ENCODE measurements at places on chromosomes 3 and 15.

GRCh38 chr3:52544937-52545336 lies 8.5 kb downstream of the UQCC5 start:
- no peak for DNase-seq

DNA sequence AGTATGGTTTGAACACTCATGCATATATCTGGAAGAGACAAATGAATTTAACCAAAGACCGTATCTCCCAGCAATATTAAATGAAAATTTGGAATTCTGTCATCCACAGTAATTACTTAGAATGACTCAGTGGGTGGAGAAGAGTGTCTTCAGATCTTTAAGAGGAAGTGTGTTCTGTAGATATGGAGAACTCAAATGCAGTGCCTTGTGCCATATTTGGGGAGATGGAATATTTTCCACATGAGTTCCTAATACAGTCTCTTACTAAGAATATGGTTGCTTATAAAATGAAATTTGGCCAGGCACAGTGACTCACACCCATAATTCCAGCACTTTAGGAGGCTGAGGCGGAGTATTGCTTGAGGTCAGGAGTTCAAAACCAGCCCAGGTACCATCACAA lies 40.5 kb downstream of the ANO10 start:
- DNase-seq = peak; percentile 35

GRCh38 chr15:41862515-41863116 lies 24.0 kb downstream of the PLA2G4B start:
- no peak for DNase-seq

GRCh38 chr3:13432093-13432492 lies 12.0 kb upstream of the NUP210 start:
- no peak for DNase-seq

DNA sequence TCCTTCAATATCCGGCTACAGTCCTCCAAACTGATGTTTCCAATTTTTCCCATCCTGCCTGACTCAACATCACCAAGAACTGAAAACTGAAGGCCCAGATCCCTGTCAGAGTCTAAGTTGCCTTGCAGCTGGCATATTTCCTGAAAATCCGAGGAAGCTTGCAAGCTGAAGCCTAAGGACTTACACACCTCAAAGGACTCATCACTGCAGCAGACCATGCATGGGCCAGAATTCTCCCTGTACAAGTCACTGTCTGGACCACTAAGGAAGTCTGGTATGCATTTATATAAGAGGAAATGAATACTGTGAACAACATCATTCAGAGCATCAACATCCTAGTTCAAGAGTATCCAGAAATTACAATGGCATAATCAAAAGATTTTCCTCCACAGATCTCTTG lies 548.8 kb upstream of the MDFIC2 start:
- DNase-seq = peak; percentile 98

- DNase-seq = peak; percentile 64
Measured at GRCh38 chr3:43497905-43498365, 123.9 kb downstream of the ANO10 start.

DNA sequence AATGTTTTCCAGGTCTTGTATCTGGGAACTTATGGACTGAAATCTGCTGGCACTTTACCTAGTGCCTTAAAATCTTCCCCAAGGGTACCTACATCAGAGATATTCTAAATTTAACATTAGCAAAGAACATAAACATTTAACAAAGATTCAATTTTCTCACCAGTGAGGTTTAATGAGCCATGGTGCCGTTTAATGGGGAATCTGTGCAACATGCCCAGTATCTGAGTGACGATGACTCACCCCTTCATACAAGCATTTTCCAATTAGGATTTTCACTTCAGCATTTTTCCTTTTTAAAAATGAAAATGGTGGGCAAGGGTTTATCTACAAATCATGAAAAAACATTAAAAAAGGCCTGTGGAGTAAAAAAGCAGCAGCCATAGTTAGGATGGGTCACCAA lies 189.4 kb downstream of the SLC9A9 start:
- DNase-seq = peak; percentile 13

GRCh38 chr15:40282147-40282868 lies 556 bp downstream of the ANKRD63 start:
- DNase-seq = no peak

DNA sequence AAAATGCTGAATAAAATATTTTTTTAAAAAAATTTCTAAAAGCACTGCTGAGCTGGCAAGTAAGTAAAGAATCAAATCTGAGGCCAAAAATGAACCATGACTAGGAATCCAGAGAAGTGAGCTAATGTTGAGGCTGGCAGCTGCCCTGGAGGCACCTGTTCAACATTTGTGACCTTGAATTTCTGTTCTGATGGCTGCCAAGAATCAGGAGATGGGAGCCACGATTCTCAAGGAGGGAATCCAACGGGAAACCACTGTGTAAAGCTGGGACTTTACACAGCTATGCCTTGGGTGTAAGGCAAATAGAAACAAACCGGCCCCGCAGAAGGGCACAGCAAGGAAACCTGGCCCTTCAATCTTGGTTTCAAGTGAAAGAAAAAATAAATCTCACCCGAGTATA lies 22.7 kb downstream of the HEG1 start:
- no peak for DNase-seq

DNA sequence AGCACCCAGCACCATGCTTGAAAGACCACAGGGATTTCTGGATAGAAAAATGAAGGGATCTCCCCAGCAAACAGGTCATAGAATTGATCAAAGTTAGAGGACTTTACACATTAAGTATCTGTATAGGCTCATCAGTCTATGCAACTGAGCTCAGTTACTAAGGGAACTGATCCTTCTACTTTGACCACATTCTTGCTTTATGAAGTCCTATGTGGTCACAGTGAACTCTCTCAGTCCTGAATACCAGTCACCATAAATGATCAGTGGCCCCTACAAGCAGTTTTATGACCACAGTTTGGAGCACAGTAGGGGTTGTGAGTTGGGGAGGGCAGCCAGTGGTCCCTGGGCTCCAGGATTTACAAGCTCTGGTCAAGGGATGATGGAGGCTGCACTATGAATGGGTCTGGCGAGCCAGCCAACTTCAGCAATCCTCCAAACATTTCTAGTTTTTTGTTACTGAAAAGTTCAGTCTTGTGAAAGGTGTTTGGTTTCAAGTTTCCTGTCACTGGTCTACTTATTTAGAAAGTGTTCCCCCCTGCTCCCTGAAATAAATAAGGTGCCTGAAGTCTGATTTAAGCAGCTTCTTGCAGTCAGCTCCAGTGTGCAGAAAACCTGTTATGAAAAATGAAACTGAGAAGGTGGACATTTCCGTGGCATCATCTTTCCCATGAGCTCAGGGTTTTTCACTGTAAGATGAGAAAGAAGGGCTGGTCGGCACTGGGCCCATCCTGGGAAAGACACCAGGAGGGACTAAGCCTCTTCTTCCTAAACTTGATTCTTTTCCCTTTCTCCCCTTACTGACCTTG lies 75.5 kb downstream of the DAPK2 start:
- DNase-seq = no peak

GRCh38 chr3:5442106-5442785 lies 254.7 kb downstream of the EDEM1 start:
- no peak for DNase-seq

DNA sequence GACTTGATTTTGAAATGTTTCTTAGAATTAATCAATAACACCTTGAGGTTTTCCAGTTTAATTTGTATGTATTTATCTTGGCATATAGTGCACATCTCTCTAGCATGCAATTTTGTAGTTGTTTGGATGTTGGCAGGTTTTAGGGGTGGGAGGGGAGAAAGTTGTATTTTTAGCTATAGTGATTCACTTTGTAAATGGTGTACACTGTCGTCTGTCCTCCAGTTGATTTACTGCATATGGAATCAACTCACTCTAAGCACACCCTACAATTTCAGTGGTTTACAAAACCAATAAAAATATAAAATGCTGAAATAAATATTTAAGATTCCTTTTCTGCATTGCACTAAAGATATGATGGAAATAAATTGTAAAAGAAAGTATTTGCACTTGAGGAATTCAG lies 199.1 kb downstream of the CDIN1 start:
- DNase-seq = peak; percentile 93

DNA sequence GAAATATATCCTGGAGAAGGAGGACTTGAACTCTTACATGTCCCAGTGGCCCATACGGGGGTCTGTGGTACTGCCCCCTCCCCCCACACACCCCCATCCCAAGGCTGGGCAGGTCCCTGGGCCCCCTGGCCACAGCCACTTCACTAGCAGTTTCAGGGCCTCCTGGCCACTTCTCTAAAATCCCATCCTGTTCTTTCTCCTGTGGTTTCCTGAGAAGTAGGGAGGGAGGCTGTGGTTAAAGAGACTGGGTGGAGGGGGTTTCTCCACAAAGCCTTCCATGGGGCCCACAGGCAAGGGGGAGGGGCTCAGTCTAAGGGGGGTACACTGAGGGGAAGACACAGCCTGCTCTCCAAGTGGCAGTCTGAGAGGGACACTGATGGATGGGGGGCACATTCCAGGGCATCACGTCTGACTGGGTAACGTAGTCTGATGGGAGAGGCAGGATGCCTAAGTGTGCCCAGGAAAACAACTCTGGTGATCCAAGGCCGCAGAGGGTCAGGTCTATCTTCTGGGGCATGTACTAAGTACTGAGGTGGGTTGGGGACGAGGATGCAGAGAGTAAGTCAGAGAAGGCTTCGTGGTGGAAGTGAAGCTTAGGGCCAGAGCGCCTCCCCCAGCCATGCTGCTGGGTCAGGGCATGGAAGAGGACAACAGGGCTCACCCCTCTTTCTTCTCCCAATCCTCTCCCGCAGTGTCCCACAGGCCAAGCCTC lies 48.0 kb upstream of the C15orf39 start:
- DNase-seq = no peak

GRCh38 chr3:15983232-15983631 lies 185.5 kb upstream of the ANKRD28 start:
- peak; percentile 61 for DNase-seq

GRCh38 chr3:98513091-98513511 lies 9.6 kb downstream of the CLDND1 start:
- peak; percentile 8 for DNase-seq

DNA sequence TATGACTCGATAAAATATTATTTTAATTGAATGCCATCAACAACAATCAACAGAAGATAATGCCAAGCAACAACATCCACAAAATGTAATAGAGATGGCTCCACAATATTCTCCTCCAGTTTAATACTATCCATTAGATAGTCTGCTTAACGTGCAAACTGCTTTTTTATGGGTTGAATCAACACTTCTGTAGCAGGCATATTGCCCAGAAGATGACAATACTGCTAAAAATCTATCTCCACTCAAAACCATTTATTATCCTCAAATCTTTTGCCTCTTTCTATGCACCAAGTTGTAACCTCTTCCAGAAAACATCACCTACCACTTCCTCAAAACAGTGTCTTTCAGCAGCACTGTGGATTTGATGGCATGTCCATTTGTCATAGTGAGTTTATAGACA lies 295.7 kb upstream of the LMCD1 start:
- DNase-seq = peak; percentile 60

Data from fibroblast of upper back skin (primary cell).